CD14-positive monocyte (primary cell): ENCODE measurements at places on chromosomes 11 and 22. TPM values are rescaled to one million over a fixed set of nuclear protein-coding genes. Genes with fewer than 3 reads are reported as not detected.

- H3K4me1 ChIP-seq = peaks cover 30% of the 10 kb centered on the region
- no peak for DNase-seq
- H3K36me3 ChIP-seq = peaks cover 77% of the 10 kb centered on the region
- peak overlapping the region; percentile 81 for H3K27ac ChIP-seq
Observed at GRCh38 chr22:36871669-36872081, 10.9 kb downstream of the NCF4 start.

DNA sequence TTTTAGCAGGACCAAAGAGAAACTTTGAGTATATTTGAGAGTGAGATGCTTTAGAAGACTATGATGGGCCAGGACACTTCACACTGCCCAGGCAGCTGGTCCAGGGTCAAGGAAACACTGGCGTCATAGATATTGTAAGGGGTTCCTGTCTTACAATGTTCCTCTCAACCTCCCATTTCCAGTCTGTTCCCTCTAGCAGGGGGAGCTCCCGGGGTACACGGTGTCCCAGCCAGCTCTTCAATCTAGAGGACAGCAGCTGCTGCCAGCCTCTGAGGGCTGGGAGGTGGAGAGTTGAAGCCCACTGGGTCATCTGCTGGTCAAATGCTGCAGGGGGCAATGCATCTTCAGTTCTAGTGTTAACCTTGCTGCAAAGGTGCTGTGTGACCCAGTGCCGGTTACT lies 40.7 kb upstream of the TIMP3 start:
- no peak overlapping the region for H3K4me3 ChIP-seq
- no peak overlapping the region for H3K27ac ChIP-seq
- H3K4me1 ChIP-seq = peaks cover 27% of the 10 kb centered on the region
- H3K36me3 ChIP-seq = no peaks in the 10 kb centered on the region
- DNase-seq = no peak

- no peak for DNase-seq
- no peak overlapping the region for H3K4me3 ChIP-seq
- no peaks in the 10 kb centered on the region for H3K36me3 ChIP-seq
- peaks cover 4% of the 10 kb centered on the region for H3K27me3 ChIP-seq
- H3K4me1 ChIP-seq = no peaks in the 10 kb centered on the region
- no peak overlapping the region for H3K27ac ChIP-seq
Observed at GRCh38 chr11:7890417-7891172, 40.5 kb downstream of the OR10A6 start.

Gene OR2AT4
- polyA plus RNA-seq = not detected

Gene KCNK4
- not detected for polyA plus RNA-seq

DNA sequence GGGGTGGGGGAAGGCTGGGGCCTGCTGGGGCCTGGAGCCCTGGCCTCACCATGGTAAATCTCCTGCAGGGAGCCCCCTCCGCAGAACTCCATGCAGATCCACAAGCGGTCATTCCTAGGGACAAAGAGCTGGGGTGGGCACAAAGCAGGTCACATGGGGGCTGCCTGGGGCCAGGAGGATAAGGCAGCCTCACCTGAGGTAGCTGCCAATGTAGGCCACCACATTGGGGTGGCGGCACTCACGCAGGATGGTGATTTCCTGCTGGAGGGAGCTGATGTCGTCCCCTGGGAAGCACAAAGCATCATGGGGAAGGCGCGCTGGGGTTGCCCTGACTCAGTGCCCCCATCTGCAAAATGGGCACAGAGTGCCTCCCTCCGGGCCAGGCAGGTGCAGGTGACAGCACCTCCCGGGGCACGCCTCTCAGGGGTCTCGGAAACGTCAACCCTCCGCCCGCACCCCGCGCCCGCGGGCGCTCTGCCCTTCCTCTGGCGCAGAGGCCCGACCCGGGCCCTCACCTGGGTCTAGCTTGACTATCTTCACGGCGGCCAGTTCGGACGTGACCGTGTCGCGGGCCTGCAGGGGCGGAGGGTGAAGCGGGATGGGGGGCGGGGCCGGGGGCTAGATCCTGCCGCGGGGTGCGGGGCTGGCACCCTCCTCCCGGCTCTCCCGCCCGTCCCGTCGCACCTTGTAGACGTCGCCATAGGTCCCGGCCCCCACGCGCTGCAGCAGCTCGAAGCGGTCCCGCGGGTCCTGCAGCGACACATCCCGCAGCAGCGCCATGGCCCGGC lies 450 bp downstream of the MAP4K2 start:
- H3K36me3 ChIP-seq = peaks cover 48% of the 10 kb centered on the region
- peak overlapping the region; percentile 25 for H3K27ac ChIP-seq
- H3K4me1 ChIP-seq = peaks cover 42% of the 10 kb centered on the region
- H3K4me3 ChIP-seq = peak overlapping the region; percentile 94
- DNase-seq = no peak

- peaks cover 5% of the 10 kb centered on the region for H3K27me3 ChIP-seq
- no peak overlapping the region for H3K4me3 ChIP-seq
Observed at GRCh38 chr11:118623269-118623655, 15.8 kb downstream of the PHLDB1 start.

DNA sequence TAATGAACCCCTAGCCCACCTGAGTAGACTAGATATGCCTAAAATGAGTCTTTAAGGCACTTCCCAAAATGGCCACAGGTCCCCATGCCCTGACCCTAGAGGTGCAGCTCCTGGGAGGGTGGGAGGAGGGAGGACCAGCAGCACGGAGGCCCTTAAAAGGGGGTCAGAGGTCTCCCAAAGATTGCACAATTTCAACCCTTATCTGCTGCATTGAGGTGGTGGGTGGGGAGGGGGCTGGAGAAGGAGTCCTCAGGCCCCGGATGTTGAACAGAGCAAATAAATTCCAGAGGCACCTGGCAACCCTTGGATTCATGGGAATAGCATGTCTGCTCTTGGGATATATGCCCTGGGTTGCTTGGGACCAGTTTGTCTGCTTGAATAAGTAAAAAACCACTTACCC lies 57.6 kb downstream of the NAV2 start:
- H3K4me1 ChIP-seq = no peaks in the 10 kb centered on the region
- DNase-seq = no peak
- no peaks in the 10 kb centered on the region for H3K36me3 ChIP-seq
- peaks cover 11% of the 10 kb centered on the region for H3K27me3 ChIP-seq
- H3K27ac ChIP-seq = no peak overlapping the region

- H3K27ac ChIP-seq = no peak overlapping the region
- no peaks in the 10 kb centered on the region for H3K4me1 ChIP-seq
- no peak for DNase-seq
- no peaks in the 10 kb centered on the region for H3K36me3 ChIP-seq
- no peaks in the 10 kb centered on the region for H3K27me3 ChIP-seq
Observed at GRCh38 chr11:19919050-19919561, 206.5 kb downstream of the NAV2 start.

DNA sequence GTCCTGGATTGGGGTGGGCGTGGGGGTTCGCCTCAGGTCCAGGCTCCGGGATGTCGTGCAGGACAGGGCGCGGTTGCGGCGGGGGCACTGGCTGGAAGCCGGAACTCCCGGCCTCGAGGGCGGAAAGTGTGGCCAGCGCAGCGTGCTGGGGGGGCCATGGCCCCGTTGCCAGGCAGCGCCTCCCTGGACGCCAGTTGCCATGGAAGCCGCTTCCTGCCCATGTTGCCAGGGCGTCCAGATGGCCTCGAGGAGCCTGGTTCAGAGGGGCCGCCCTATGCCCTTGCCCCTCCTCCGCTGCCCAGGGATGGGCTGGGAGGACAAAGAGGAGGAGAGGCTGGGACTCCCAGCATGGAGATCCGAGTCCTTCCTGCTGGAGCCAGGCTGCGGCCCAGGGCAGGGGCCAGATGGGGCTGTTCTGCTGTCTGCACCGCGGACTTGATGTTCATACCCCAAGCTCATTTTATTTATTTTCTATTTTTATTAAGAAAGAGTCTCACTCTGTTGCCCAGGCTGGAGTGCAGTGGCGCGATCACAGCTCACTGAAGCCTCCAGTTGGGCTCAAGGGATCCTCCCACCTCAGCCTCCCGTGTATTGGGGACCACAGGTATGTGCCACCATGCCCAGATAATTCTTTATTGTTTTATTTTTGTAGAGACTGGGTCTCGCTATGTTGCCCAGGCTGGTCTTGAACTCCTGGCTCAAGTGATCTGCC lies 4.6 kb upstream of the CCDC188 start:
- no peaks in the 10 kb centered on the region for H3K27me3 ChIP-seq
- DNase-seq = peak; percentile 42
- H3K4me1 ChIP-seq = peaks cover 9% of the 10 kb centered on the region
- no peak overlapping the region for H3K27ac ChIP-seq
- no peaks in the 10 kb centered on the region for H3K36me3 ChIP-seq
